H54 (cell line): ENCODE measurements at places on chromosomes 2 and 18.

DNA sequence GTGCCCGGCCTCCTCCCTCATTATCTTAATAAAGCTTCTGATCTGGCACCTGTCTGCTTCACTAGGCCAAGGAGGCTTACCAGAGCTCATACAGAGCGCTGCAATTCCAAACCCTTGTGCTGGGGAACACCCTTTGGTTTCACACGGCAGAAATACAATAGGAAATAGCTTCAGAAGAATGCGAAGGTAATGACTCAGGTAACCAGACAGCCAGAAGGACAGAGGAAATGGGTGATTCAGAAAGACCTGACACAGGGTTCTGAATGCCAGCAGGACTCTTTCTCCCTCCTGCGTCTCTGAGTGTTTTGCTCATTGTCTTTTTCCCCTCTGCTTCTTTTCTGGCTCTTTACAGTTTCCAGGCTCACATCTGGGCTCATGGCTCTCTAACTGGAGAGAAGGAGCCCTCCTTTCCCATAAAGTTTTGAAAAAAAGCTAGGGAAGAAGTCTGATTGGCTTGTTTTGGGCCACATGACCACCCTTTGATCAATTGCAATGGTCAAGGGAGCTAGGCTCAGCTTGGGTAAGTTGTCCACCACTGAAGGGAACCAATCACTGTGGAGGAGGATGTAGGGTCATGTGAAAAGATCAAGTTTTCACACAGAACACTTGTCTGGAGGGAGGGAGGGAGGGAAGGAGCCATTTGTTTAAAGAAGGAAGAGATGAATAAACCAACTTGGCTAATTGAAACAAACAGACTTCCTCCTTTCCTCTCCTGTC, 90.5 kb upstream of the UPP2 start:
- no peak for DNase-seq

DNA sequence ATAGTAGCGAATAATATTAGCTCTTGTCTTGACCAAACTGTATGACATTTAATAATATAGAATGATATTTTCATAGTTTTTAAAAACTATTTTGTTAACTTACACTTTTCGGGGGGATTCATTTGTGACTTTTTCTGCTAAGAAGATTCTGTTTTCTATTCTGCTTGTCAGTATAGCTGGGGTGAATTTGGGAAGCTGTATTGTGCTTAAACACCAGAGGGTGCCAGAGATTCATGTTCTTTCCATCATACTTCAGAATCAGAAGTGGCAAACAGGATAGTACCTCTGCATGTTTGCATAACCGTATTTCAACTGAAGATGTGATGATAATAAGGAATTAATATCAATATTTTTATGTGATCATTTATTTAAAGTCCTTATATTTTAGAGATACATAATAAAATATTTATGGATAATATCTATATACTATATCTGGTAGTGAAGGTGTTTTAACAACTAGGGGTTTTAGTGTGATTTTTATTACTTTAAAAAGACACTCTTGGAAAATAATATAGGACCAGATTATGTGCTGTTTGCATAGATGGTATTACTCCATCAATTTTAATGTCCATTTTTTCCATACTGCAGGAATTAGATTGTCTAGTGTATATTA, 81.0 kb downstream of the TAF4B start:
- peak; percentile 7 for DNase-seq

DNA sequence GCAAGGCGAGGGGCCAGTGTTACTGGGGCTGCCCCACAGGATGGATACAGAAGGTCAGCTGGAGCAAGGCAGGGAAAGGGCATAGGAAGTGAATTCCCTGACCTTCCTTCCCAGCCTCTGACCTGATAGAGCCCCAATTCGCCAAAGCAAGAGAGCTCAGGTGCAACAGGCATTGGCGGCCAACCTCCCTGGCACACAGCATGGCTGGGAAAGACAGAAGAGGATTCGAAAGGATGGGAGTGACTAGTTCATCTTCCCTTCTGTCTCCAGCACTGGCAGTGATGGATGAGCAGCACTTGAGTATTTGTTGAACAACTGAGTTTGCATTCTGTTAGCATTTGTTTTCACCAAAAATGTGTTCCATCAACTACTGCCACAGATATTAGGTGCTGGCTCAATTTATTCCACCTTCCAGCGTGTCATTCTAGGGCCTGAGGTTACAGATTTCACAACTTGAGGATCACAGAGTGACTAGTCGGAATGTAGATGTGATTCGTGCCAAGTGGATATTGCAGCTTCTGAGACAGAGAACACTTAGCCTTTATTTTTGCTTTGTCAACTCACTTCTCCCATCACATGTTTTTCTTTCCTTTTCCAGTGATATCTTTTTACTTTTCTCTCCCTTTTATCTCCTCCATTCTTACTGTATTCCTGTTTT, 6.2 kb downstream of the COPS8 start:
- no peak for DNase-seq

DNA sequence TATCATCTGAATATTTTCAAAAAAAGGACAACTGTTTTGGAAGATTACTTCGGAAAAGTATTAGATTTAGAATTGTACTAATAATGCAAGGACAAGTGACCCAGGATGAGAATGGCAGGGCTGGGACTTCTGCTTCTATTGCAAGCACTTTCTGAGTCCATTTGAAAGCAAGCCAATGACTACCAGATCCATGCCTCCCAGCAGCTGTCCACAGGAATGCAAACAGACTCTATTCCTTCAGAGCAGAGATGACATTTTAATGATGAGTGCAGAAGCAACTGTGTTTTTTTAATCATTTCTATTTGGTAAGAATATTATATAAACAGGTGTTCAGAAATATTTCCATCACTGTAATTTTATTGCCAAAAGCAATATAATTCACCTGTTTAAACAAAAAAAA, 456.7 kb downstream of the SOX11 start:
- no peak for DNase-seq

DNA sequence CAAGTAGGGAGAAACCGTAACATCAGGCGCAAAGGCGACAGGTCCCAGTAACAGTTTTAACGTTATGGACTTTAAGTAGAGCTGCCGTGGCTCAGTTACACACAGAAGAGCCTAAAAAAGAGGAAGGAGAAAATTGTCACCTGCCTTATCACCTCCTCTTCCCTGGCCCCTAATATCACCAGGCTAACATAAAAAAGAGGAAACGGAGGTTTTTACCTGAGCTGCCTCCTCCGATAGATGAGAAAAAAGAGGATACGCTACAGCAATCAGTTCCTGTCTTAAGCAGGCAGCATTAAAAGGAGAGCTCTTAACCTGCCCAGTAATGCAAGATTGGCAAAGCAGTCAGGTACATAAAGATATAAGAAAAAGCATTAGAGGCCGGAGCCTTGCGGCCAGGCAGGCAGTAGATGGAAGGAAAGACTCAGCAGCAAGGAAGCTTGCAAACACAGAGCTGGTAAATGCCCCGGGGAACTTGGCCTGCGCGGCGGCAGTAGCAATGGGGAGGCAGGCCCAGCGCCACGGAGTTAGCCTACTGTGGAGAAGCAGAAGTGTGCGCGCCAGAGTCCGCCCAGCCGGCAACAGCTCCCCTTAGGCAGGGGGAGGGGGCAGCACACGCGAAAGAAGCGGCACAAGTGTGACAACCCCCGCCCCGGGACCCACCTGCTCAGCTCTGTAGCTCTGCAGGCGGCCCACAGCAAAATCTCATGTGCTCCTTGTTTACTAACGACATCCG, 116.3 kb upstream of the SCN7A start:
- no peak for DNase-seq

GRCh38 chr2:175929850-175930249, 72.2 kb downstream of the LNPK start:
- DNase-seq = no peak

- DNase-seq = no peak
Observed at GRCh38 chr2:177396703-177397460, 4.3 kb downstream of the AGPS start.

DNA sequence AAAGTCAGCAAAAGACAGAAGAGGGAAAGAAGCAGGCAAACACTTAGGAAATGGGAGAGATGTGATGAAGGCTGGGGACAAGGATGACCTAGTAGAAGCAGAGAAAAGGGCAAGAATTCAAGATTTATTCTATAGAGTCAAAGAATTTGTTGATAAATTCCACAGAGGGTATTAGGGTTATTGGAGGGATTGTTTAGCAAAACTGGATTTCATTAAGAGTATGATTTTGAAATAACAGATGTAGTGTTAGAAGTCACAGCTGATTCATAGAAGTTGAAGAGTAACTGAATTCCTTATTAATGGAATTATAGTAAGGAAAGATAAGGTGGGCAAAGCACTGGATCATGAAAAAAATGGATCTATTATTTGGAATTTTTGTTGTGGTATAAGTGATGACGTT, 48.6 kb downstream of the CEP192 start:
- DNase-seq = no peak

DNA sequence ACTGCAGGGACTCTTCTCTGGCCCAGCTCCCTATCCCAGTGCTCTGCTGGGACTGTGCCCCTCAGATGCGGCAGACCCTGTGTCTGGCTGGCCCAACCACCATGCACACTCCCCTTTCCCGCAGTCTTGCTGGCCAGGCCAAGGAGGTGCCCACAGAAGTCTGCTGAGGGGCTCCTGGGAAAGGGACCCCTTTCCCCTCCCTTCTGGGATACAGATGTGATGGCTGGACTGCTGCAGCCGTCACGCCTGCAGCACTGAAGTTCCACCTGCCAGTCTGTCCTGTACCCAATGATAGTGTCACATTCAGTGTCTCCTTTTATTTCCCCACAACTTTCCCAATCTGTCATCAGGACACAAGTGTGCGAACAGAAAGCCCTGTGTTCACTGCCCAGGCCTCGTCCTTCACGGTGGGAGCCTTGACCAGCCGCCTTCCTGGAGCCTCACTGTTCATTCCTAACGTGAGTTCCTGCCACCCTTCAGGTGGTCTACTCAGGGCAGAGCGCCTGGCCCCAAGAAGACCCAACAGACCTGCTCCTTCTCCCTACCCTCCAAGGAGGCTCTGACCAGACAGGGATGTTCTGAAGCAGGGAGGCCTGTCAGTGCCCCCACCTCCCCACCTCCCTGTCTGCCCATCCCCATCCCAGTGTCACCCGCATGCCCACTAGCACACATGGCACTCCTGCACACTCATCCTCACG, 47.1 kb downstream of the ANKMY1 start:
- no peak for DNase-seq

GRCh38 chr2:240114233-240114632, 21.9 kb downstream of the COPS9 start:
- DNase-seq = no peak

- DNase-seq = no peak
Observed at GRCh38 chr2:98463988-98464771, 19.5 kb downstream of the INPP4A start.

GRCh38 chr2:225431105-225431863, 31.8 kb downstream of the NYAP2 start:
- no peak for DNase-seq

DNA sequence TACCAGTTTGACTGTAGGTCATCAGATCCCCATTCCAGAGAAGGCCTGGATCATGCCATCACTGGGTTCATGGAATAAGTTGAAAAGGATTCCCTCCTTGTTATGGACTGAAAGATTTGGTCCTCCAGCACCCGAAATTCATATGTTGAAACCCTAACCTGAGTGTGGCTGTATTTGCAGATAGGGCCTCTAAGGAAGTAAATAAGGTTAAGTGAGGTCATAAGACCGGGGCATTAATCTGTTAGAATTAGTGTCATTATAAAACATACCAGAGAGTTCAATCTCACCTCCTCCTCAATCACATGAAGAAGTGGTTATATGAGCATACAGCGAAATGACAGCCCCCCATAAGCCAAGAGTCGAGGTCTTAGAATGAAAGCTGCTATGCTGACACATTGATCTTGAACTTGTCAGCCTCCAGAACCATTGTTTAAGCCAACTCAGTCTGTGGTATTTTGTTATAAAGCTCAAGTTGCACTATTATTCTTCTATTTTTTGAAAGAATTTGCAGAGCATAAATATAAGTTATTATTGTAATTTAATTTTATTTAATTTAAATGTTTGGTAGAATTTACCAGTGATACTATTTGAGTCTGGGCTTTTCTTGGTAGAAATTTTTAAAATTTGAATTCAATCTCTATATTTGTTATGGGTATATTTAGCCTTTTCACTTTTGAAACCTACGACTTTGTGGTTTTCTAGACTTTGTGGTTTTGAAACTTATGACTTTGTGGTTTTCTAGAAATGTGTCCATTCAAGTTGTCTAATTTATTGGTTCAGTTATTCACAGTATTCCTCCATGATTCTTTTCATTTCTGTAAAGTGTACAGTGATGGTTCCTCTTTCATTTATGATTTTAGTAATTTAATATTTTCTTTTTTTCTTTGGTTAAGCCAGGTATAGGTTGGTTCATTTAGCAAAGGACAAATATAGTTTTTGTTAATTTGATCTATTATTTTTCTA, 1206.7 kb upstream of the CDH2 start:
- DNase-seq = no peak

DNA sequence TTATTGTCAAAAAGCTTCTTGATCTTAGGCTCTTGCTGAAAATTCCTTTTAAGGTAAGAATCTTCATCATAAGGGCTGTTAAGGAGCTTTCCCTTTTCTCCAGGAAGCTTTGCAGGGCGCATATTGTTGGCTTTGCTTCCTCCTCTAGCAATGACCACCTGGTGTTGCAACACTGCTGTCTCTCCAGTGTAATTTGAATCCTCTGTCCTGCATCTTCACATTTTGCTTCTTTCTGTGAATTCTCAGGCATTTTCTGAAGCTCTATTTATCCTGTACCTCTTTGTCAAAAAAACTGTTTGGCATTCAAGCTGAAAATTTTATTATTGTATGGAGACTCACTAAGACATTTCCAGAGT, 533.1 kb upstream of the CHAC2 start:
- DNase-seq = no peak

GRCh38 chr2:205644018-205644417, 38.3 kb upstream of the NRP2 start:
- DNase-seq = no peak

DNA sequence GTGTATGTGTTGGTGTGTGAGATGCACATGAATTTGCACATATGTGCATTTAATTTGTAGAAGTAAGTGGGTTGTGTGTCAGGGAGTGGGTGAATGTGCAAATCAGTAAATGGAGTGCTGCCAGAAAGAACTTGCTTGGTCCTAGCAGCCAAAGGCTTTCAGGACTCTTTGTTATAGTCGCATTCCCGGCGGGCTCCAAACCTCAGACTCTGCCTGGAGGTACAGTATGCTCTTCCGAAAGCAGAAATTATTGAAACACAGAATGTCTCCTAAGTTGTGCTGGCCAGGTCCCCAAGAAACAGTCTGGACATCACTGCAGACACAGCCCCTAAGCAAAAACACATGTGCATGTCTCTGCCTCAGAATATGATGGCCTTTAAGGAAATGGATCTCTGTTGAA, 232.4 kb downstream of the INSIG2 start:
- no peak for DNase-seq

- no peak for DNase-seq
Observed at GRCh38 chr2:10985260-10985659, 73.5 kb downstream of the KCNF1 start.
